SIG-M5 (cell line): ENCODE measurements at places on chromosomes 1 and 21.
A peak's percentile ranks its signal among the peaks of the same experiment; 100 is the strongest.

- no peak for DNase-seq
Measured at GRCh38 chr1:68168545-68169171, 63.7 kb downstream of the WLS start.

DNA sequence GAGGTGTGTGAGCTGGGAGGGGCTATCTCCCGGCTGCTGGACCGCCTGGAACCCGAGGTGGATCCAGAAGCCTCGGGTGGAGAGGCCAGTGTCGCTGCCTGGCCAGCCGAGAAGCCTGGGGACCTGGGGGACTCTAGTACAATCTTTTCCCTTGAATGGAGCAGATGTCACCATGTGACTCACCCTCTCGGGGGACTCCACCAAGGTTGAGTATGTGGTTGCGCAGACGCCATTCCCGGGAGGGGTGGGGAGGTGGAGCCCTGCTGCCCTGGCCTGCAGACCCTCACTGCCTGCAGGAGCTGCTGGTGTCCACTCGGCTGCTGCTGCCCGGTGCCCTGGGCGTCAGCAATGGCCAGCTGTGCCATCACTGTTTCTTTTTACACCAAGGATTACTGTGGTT lies 40.3 kb downstream of the TP73 start:
- DNase-seq = no peak

DNA sequence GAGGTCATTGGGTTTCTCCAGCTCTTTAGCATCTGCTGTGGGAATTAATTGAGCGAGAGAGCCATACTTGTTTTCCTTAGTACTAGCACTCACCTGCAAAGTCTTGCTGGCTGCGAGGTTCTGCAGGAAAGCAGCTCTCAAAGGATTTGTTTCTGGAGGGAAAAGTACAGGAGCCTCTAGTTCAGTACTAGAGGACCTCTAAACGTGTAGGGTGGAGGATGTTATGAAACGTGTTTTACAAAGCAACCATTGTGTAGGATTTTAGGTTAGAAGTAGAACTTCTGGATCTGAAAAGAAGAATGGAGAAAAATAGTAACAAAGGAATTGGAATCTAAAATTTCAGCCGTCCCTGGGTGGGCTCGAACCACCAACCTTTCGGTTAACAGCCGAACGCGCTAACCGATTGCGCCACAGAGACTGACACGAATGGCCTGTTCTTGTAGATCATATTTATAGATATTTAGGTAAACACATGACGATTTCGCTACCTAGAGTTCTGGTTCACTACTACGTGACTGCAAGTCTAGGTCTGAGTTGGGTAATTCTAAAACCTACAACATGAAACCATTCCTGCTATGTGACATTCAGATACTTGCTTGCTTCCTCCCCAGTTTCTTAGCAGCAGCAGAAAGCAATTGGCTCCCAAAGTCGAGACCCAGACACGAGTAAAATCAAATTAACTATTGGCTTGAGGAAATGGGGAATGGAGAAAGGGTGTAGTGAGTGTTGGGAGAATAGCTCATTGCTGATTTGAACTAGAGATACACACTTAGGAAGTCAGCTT lies 60.2 kb upstream of the CFAP126 start:
- DNase-seq = no peak

- DNase-seq = peak; percentile 73
Measured at GRCh38 chr1:50458507-50458906, 35.3 kb upstream of the DMRTA2 start.
